ENCODE measurements at places on chromosomes 12 and 14.

GRCh38 chr14:53391631-53392285, 238.6 kb upstream of the DDHD1 start:
- DNase-seq: no peak

DNA sequence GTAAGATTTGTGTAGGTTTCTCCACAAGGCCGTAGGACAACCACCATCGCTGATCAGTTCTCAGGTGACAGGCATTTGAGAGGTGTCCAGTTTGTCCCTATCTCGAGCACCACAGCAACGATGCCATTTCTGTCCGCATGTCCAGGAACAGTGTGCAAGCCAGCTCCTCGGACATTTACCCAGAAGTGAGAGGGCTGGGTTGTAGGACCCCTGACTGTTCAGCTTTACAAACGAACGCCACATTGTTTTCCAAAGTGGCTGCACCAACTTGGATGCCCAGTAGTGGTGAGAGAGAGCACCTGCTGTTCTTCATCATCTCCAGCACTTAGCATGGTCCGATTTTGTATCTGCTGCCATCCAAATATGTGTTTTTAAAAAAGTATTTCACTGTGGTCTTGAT, 38.6 kb downstream of the CYP46A1 start:
- DNase-seq: no peak

DNA sequence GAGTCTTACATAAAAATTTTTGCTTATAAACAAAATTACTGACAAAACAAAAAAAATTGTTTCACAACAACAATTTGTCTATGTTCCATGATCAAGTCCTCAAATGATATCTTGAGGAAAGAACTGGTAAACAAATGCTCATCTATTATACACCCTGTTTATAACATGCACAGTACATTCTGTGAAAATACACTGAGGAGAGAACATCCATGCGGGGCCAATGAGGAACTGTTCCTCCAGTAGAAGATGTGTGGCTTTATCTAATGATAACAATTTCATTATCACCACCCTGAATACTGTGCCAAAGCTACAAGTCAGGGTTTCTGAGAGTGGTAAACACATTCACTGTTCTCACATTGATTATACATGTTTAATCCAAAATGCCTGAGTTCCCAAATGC, 10.8 kb downstream of the MLH3 start:
- DNase-seq: no peak

- DNase-seq: no peak
Observed at GRCh38 chr12:7667125-7667524, 1.4 kb upstream of the APOBEC1 start.

DNA sequence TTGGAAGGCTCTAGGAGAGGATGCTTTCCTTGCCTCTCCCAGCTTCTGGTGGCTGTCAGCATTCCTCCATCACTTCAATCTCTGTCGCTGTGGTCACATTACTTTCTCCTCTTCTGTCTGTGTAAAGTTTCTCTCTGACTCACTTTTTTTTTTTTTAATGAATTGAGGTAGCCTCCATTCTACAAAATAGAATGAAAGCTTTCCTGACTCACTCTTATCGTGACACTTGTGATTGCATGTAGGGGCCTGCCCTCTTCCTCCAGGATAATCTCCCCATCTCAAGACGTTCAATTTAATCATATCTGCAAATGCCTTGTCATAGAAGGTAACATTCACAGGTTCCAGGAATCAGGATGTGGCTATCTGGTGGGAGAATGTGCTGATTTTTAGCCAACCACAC, 153.5 kb upstream of the HMGA2 start:
- no peak for DNase-seq
